Omental fat pad (tissue), 4 donors: ENCODE measurements at places on chromosomes 11 and 22.

GRCh38 chr11:11538277-11538960, 83.4 kb downstream of the GALNT18 start:
- DNase-seq, result no peak

DNA sequence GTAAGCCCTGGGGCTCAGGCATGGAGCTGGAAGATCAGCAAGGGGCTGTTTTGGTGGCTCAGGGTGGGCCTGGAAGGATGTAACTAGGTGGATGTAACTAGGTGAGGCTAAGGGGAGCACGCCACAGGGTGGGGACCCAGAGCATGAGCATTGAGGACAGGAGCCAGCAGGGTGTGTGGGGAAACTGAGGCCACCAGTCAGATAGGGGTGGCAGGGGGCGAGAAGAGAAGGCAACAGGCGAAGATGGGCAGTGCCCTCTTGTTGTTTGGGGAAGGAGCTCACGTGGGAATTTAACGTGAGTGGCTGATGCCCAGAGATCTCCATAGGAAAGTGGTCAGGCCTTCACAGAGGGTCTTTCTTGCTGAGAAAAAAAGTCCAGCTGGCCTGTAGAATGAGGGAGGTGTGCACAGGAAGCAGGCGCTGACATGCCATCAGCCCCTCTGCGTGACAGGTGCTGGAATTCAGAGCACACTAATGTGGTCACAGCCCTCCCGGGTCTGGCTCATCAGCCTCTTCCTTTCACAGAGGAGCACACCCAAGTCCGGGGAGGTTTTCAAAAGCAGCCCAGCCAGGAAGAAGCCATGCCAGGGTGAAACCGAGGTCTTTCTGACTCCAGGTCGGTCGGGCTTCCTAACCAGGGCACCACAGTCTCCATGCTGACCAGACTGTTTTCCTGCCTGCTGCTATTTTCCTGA, 54.6 kb upstream of the PAX6 start:
- DNase-seq, result no peak

- DNase-seq, result no peak
Measured at GRCh38 chr22:43974028-43974545, 18.8 kb downstream of the SAMM50 start.

GRCh38 chr11:75311858-75312288, 39.6 kb downstream of the ARRB1 start:
- DNase-seq, result no peak

DNA sequence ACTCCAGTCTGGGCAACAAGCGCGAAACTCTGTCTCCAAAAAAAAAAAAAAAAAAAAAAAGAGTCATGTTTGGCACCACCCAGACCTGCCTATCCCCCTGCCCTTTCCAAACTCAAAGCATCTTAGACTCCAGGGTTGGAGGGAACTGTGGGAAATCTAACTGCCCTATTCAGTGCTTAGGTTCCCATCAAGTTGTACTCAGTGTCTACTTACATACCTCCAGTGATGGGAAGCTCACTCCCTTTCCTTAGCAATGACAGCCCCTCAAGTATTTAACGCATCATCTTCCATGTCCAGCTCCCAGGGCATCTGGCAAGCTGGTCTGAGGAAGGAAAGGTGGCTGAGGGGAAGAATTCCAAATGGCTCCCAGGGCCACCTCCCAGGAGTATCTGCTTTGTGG, 3.0 kb downstream of the ACTN3 start:
- DNase-seq, result no peak

DNA sequence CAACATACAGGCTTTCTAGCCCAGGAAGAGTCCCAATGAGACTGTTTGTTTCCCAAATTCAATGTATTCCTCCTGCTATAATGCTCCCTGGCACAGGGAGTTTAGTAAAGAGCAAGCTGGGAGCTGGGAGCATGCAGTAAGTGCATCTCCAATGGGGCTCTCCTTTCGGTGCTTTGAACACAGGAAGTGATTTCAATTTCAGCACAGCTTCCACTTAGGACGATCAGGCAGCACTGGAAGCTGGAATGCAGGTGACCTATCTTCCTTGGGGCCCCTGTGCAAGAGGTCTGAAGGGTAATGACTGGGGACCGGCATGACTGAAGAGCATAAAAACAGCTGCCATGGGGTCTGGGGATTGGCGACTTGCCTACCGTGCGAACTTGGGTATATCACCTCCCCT, 76.0 kb downstream of the LARGE1 start:
- DNase-seq, result no peak
